ENCODE measurements at places on chromosomes 4 and X.

DNA sequence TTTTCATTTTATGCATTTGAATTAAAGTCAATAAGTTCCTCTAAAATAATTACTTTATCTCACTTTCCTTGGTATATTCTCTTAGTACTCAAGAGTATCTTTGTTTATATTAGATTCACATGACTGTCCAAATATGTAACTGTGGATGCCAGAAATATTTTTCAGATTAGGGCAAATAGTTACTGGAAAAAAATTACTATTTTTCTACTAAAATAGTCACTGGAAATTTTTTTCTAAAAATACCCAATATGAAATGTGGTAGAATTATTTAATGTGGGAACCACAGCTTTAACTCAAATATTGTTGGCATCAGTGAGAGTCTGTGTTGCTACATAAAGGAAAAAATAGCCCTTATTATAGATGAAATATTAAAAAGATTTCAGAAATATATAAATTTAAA, 70.4 kb upstream of the NMU start:
- DNase-seq, result no peak

DNA sequence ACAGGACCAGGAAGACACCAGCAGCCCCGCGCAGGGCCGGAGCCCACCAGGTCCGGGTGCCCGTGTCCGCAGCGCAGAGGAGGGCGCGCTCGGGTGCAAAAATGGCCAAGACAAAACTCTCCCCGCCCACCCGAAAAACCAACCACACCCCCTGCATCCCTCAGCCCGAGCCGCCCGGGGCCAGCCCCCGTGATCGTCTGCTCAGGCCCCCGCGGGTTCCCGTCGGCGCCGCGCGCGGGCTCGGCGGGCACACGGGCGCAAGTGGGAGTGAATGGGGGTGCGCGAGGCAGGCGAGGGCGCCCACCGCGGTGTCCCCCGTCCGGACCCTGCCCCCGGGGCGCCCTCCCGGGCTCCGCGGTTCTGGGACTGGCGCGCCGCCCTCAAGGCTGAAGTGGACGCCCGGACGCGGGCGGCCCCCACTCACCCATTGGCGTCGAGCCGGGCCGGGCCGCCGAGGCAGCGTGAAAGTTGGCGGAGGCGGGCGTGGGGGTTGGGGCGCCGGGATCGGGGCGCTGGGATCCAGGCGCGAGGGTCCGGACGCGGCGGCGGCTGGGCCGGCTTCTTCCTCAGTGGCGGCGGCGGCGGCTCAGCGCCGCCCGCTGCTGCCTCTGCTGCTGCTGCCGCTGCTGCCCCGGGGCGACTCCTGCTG, 393 bp downstream of the SH3KBP1 start:
- no peak for DNase-seq

GRCh38 chr4:113561092-113561491, 200.4 kb downstream of the CAMK2D start:
- no peak for DNase-seq

DNA sequence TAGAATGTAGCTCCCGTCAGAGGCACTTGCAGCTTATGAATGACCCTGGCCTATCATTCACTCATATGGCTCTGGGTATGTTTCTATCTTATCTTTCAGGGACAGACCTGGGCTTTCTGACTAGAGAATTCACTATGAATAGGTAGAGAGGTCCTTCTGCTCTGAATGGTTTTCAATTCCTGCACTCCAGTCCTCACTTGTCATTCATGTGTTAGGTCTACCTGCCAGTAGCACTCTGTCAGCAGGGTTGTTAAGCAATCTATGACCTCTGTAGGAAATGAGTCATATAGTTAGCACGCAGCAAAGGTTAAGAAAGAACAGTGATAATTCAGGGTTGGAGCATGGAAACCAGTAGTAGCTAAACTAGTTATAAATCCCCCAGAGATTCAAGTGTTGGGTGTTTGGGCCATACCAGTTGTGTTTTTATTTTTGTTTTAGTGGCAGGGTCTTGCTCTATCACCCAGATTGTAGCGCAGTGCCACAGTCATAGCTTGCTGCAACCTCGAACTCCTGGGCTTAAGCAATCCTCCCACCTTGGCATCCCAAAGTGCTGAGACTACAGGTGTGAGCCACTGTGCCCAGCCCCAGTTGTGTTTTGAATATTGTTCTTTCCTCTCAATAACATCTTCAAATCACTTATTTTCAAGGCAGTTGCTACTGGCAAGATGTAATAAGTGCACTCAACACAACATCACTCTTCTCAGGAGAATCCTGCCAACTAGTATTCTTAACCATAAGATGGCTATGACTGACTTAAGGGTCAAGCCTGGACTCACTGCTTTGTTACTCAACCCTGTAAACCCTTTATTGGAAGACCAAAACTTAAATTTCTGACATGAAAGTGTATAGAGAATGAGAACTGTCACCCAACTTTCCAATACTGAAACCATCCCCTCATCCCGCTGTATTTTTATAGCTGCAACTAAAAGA, 25.1 kb downstream of the ARL13A start:
- no peak for DNase-seq

DNA sequence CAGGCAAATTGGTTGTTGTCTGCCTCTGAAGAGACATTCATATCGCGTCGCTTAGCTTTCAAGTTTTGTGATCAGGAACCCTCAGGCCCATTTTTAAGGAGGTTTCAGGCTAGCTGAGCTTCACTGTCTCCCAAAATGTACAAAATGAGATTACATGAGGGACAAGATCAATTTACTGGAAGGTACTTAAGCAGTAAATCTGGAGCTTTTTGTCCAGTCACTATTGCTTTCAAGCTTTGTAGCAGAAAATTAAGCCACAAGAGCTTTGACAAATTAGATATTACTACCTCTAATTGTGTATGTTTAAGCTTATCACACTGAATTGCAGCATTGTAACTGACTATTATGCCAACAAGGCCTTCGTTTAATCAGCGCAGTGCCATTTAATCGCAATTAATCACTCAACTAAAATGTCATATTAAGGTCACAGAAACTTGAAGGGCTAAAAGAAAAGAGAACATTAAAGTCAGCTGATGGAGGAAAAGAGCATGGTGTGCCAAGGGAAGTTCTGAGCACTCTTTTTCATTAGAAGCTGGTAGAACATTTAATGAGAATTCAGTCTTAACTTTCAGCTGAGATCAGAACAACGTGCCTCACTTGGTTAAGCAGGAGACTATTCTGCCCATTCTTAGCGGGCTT, 353.0 kb downstream of the FBXO8 start:
- DNase-seq, result no peak

DNA sequence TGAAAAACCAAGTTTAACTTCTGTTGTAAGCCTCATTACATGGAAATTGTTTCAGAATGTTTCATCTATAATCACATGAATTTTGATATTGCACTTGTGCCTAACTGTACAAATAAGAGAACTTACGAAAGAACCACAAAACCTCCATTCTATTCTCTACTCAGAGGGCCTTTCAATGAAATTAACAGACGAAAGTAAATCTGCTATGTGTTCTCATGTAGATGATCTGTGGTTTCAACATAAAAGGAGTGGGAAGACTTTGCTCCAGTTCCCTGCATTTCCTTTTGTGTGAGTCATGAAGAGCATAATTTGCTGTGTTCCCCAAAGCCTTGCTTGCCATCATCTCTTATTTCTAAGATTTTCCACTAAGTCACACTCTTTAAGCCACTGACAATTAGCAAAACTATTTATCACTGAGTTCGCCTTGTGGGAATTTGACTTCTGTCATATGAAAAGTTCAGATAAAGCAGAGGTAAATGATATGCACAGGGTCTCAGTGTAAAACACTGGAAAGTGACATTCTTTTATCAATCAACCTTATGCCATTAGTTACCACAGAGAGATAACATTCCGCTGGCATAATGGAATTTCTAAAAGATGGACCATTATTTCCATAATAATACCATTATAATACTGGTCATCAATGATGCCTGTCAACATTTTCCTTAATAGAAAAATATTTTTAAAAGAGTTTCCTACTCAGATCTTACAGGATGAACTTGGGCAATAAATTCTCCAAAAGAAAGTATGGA, 329.8 kb downstream of the NR3C2 start:
- DNase-seq, result peak; percentile 29

- DNase-seq, result no peak
Observed at GRCh38 chr4:136939781-136940180, 592.5 kb downstream of the PCDH18 start.

DNA sequence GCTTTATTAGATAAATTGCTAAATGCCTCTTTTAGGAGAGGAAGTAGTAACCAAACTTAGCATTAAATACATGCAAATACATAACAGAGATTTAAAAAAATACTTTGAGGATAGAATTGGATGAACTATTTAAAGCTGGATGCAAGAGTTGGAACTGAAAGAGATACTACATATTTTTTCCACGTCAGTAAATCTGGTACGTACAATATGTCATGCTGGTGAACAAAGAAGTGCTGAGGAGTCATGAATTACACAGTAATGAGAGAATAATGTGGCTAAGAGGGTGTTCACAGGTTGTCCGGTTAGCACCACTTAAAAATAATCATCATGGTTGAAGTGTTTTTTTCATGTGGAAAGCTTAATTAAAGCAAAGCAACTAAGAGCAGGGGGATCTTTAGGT, 184.1 kb upstream of the FRMPD4 start:
- no peak for DNase-seq

- DNase-seq, result no peak
Observed at GRCh38 chr4:153114771-153115321, 89.4 kb upstream of the TRIM2 start.

All from AML-193 (cell line).